T-cell (primary cell): ENCODE measurements at places on chromosomes 12 and 14.

DNA sequence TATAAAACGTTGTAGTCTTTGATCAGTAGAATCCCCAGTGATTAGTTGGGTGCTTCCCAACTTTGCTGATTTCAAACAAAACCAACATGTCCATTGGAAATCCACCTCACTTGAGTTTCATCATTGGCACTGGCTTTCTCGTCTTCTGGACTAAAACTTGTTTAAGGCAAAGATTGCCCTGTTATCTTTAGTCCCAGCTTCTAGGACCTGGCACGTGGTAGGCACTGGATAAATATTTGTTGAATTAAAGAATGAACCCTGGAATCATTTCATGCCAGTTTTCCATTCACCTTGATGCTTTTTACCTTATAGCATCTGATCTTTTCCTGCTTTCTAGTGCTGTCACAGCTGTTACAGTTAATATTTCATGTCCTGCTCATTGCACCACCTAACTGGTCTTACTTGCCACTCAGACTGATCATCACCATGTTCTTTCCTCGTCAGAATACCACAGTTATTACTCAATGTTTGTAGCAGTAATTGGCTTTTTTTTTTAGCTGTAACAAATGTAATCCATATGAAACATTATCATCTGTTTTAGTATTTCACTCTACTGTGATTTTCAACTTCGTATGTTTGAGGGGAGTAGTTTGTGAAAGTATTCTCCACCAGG lies 7.3 kb upstream of the C12orf50 start:
- no peak for DNase-seq

DNA sequence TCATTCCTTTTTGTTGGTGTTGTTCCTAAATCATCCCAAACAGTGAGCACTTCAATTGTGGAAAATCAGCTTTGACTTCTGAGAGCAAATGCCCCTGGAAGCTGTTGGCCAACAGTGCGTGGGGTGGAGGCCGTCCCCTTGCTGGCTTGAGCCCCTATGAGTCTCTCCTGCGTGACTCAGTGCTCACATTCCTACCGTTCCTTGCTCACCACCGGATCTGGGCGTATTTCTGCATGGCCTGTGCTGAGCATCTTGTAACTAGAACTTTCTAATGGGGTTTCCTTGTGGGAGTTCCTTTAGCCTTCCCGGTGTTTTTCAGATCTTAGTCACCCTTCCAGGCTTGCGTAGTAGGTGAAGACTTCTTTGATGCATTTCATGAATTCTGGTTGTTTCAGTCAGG lies 14.7 kb downstream of the SERPINA1 start:
- DNase-seq = no peak

DNA sequence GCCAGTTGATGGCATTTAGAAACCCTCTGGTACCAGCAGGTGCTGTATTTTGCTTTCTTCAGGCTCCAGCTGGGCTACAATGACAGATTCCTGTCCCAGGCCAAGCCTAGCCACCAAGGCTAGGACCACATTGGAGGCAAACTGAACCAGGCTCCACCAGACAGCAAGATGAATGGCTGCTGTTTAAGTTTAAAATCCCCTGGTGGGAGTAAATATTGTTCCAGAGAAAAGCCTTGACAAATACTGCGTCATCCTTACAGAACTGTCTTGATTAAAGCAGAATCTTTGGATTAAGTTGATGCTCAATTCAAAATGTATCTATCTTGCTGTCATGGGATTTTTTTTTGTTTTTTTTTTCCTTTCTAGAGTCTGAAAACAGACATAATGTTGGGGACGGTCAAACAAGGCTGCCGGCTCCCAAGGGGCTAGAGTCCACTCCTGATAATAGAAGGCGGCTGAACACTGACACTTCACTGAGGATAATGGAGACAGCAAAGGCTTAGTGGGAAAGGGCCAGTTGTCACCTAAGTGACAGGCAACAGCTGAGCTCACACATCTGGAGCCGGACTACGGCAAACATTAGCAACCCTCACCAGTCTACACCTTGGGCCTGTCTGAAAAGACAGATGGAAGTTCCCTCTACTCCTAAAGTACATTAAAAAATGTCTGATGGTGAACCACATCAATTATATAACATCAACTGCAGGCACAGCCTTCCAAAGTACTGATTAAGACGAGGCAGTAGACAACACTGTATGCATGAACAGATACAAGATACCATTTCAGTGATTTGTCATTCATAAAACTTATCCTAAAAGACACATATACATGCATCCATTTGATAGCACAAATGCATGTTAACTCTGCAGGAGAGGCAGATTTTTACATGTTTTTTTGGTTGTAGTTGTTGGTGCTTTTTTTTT lies 1.7 kb downstream of the PRICKLE1 start:
- DNase-seq = no peak

GRCh38 chr12:5010151-5010550 lies 33.5 kb upstream of the KCNA5 start:
- no peak for DNase-seq

- DNase-seq = no peak
Measured at GRCh38 chr12:80829767-80830166, 108.0 kb downstream of the LIN7A start.

GRCh38 chr12:38869036-38869435 lies 36.4 kb downstream of the CPNE8 start:
- no peak for DNase-seq

- no peak for DNase-seq
Measured at GRCh38 chr12:100584256-100584655, 10.8 kb downstream of the GAS2L3 start.
